Heart right ventricle (tissue), 16 donors: ENCODE measurements at places on chromosomes 16 and 17.
A peak's percentile ranks its signal among the peaks of the same experiment; 100 is the strongest.

- no peak for DNase-seq
Measured at GRCh38 chr16:74019612-74020011, 277.0 kb upstream of the PSMD7 start.

- DNase-seq = no peak
Measured at GRCh38 chr16:10522966-10523365, 57.4 kb downstream of the EMP2 start.

DNA sequence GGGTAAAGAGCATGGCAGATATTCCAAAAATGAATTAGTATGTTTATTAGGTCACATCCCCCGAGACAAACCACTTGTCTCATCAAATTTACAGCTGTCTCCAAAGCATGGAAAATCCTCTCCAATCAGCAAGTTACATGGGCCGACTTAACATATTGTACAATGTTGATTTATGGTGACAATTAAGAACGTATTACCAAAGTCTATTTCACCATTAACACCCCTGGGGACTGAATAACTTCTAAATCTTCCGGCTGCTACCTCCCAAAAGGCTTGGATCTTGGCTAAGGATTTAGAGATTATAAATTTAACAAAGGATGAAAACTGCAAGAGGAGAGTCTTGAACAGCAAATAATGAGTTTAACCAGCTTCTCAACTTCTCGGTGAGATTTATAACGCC lies 311.9 kb downstream of the NPIPA8 start:
- no peak for DNase-seq

DNA sequence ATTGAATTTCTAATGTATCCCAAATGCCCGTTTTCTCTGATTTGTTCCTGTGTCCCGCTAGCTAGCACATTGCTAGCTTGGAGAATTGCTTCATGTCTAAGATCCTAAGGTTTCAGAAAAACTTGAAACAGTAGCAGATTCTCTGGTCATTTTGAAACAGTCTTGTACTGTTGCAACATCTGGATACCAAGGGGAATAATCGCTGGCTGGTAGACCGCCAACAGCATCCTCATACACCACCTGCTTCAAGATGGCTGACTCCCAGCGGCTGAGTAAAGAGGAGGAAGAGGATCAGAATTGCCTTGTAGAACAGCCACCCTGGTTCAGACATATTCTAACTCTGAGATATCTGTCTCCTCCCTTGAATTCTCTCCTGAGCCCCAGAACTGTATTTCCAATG lies 226.7 kb upstream of the ELAC2 start:
- DNase-seq = no peak

GRCh38 chr17:7834542-7834956 lies 532 bp downstream of the KDM6B start:
- DNase-seq = peak; percentile 71

DNA sequence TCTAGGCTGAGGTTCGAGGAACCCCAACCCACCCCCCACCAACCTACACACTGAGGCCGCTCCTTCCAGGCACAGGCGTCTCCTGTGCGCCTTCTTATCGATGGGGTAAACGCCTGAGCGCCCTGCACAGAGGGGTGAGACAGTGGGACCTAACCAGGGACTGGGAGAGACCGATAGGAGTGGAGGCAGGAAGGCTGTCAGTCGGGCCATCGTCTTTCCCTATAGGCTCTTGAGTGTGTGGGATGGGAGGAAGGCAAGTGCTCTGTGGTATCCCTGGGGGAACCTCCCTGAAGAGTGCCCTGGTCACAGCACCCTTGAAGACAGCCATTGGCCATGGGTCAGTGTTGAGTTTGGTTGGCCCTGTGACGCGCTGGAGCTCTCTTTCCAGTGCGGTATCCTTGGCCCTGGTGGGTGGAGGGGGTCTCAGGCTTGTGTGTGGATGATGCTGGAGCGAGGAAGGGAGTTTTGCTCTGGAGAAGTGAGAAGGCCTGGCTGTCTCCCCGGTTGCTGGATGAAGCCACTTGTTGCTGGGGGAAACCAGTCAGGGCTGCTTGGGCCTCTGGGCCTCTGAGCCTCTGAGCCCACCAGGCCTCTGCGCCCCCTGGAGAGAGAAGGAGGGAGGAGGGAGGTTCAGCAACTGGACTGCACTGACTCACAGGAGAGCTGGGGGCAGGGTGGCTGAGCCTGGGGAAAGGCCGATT lies 1.7 kb downstream of the GPRC5C start:
- DNase-seq = no peak

DNA sequence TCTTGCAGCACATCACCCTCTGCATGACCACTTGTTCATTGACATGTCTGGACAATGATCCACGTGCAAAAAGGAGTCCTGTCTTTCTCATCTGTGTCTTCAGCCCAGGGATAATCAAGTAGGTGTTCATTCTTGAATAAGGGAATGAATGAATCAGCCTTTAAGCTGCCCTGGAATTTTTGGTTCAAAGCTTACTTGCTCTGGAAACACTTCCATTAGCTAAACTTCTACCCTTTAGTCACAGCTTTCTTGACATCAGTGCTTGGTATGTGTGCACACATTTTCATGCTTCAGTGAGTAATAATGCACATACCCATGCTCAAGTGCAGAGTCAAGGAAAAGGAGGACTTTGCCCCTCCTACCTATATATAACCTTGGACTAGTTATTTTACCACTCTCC lies 103.0 kb upstream of the CDH13 start:
- no peak for DNase-seq

DNA sequence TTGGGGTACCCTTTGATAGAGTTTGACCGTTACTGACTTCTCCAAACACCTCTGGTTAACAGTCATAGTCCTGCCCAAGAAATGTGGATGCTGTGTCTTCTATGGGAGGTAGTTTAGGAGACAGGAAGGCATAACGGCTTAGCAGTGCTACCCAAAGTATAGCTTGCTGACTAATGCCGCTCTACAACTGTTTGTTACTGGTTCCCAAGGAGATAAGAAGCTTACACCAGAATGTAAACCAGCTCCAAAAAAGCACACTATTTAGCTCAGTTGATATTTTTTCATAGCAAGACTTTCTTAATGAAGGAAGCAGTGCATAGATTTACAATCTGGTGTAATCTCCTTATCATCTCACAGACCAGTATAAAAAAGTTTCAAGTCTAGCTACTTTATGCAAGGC lies 95.7 kb downstream of the HS3ST3B1 start:
- DNase-seq = no peak

DNA sequence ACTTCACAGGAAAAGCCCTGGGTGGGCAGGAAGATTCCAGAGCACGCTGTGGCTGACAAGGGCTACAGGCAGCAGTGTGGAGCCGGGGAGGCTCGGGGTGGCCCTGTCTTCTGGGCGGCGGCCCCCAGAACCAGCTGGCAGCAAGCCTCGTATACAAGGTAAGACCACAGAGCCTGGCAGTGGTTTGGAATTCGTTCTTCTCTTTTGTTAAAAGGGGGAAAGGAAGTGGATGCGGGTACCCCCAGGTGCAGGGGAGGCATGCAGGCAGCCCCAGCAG lies 6.0 kb downstream of the UBALD1 start:
- DNase-seq = no peak

DNA sequence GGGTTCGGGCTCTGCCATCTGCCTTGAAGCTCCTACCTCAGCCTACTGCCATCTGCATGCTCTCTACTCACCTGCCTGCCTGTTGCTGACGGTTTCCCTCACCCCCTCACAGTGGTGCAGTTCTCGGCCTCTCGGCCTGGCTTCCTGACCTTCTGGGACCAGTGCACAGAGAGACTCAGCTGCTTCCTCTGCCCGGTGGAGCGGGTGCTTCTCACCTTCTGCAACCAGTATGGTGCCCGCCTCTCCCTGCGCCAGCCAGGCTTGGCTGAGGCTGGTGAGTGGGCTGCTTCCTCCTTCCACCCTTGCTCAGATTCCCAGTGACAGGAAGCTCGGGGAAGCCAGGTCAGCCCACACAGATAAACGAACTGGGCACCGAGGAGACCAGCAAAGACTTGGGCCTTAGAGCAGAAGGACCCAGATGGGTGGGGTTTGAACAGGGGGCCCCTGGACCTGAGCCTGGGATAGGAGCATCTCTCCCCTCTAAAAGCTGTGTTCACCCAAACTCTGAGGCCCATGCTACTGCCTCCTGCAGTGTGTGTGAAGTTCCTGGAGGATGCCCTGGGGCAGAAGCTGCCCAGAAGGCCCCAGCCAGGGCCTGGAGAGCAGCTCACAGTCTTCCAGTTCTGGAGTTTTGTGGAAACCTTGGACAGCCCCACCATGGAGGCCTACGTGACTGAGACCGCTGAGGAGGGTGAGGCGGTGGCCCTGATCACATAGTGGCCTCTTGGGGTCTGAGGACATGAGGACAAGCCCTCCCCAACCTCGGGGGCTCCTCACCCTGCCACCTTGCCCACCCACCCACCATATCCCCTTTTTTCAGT lies 16.4 kb downstream of the RIPOR1 start:
- no peak for DNase-seq

- DNase-seq = no peak
Measured at GRCh38 chr16:86520317-86521210, 10.2 kb downstream of the FOXF1 start.

- DNase-seq = no peak
Measured at GRCh38 chr17:4678448-4679026, 25.4 kb downstream of the PELP1 start.

- DNase-seq = no peak
Measured at GRCh38 chr17:41392278-41392677, 5.1 kb downstream of the KRT31 start.

GRCh38 chr17:65055280-65055707 lies 1.2 kb downstream of the GNA13 start:
- DNase-seq = no peak

DNA sequence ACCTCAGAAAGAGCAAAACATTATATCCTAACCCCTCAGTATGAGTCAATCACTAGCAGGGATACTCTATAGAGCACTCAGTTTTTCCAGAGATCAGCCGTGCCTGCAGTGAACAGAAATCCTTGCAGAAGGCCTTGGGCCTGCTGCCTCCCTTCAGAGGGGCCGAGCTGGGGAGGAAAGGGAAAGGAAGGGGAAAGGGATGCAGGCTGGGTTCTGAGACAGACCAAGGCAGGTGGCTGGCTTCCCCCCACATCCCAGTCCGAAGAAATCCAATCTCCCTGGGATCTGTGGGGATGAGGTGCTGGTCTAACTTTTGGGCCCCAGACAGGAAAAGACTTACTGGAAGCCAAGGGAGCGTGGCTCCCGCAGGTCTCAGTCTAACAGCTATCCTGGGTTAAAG lies 25.3 kb downstream of the SRL start:
- no peak for DNase-seq

DNA sequence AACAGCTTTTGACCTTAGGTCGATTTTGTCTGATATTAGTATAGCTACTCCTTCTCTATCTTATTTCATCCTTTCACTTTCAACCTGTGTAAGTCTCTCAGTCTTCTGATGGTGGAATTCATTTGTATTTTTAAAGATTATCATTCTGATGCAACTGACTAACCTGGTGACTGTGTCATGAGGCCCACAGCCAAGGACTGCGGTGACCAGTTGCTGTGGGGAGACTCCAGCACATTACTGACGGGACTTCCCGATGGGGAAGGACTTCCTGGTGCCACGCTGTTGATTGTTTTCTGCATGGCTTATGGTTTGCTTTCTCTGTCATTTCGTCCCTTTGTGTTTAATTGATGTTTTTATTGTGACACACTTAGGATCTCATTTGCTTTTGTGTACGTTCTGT lies 34.2 kb downstream of the RMI2 start:
- no peak for DNase-seq

GRCh38 chr17:38733982-38734973 lies 4.1 kb downstream of the CISD3 start:
- no peak for DNase-seq

GRCh38 chr17:7437950-7438614 lies 1.2 kb upstream of the FGF11 start:
- peak; percentile 82 for DNase-seq
